Epithelial cell of esophagus (primary cell): ENCODE measurements at places on chromosomes 1 and 21.

GRCh38 chr1:112826217-112826944 is 111.2 kb upstream of the PPM1J start:
- no peak for DNase-seq

DNA sequence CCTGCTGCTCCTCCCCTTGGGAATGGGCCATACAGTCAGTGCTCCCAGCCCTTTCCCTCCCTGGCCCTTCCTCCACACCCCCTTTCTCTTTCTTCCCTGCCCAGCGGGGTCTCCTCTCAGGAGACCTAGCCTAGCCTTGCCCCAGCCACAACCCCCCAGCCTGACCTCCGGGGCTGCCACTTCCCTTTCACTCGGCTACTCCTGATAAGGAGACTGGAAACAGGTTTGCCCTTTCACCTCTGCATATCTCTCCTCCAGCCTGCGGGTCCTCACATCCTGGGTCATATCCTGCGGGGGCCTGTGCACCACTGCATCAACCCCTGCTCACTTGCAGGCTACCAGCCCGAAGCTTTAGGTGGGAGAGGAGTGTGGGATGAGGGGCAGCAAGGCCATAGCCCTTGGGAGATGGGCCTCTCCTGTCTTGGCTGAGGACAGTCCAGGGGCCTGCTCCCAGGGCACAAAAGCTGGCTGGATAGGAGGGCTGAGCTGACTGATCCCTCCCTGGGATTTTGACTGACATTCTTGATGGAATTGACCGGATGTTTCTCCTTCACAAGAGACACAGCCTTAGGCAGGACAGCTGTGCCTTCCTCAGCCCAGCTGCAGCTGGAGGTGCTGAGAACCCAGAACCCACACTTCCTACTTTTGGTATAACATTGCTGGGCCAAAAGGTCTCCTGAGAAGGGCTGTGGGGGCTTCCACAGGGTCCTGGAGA is 19.2 kb upstream of the ALX3 start:
- DNase-seq: no peak

DNA sequence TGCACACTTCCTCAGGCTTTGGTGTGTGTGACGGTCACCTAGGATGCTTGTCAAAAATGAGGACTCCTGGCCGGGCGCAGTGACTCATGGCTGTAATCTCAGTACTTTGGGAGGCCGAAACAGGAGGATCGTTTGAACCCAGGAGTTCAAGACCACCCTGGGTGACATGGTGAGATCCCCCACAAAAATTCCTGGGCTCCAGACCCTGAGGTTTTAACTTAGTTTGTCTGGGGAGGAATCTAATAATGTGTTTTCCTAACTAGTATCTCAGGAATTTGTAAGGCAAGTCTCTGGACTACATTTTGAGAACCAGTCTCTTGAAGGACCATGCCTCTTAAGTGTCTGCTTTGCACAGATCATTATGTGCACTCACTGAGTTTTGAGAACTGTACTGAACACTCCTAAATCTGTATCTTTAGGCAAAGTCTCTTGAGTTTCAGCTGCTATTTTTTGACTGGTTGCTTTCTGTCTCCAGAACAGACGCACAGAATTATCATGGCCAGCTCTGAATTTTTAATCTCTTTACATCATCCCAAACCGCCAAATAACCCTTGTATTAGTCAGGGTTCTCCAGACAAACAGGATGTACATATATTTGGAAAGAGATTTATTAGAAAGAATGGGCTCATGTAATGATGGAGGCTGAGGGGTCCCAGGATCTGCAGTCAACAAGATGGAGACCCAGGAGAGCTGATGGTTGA is 45.5 kb upstream of the VANGL1 start:
- DNase-seq: peak; percentile 39

- peak; percentile 47 for DNase-seq
Observed at GRCh38 chr21:42315296-42315891, at the start of gene TFF3. TSS of gene TFF3 (minus strand) at chr21:42315409. CDS start at chr21:42315374, 35 bp downstream.

DNA sequence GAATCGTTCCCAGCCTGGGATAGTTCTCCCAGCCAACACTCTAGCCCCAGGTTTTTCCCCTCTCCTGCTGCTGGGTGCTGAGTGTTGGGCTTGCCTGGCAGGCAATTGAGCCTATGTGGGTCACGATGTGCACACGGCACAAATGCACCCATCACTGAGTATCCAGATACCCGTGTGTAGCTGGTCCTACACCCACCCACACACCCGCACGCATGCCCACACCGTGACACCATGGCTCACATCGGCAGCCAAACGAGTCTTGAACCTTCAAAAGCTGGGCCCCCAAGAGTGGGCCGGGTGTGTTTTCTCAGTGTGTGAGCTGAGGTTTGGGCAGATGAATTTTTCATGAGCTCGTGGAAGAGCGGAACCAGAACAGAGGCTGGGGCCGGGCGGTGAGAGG is 188.5 kb downstream of the GRIK3 start:
- DNase-seq: no peak

DNA sequence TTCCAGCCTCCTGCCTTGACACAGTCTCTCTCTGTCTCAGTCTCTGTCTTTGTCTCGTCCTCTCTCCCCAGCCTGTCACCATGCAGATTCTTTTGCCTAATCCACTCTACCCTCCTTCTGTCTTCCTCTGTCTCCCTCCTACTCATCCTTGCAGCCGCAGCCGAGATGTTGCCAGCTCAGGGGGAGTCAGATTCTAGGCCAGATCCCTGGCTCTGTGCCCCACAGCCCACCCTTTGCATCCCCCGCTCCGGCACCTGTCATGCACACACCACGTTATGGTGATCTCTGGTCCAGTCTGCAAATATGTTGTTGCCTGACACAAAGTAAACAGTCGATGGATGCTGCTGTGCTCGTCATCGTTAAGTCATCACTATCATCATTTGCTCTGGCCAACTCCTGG is 35.5 kb upstream of the IGSF21 start:
- DNase-seq: no peak

GRCh38 chr1:222390181-222390580 is 157.7 kb downstream of the HHIPL2 start:
- no peak for DNase-seq

GRCh38 chr1:212958175-212958574 is 7.8 kb downstream of the VASH2 start:
- DNase-seq: no peak

DNA sequence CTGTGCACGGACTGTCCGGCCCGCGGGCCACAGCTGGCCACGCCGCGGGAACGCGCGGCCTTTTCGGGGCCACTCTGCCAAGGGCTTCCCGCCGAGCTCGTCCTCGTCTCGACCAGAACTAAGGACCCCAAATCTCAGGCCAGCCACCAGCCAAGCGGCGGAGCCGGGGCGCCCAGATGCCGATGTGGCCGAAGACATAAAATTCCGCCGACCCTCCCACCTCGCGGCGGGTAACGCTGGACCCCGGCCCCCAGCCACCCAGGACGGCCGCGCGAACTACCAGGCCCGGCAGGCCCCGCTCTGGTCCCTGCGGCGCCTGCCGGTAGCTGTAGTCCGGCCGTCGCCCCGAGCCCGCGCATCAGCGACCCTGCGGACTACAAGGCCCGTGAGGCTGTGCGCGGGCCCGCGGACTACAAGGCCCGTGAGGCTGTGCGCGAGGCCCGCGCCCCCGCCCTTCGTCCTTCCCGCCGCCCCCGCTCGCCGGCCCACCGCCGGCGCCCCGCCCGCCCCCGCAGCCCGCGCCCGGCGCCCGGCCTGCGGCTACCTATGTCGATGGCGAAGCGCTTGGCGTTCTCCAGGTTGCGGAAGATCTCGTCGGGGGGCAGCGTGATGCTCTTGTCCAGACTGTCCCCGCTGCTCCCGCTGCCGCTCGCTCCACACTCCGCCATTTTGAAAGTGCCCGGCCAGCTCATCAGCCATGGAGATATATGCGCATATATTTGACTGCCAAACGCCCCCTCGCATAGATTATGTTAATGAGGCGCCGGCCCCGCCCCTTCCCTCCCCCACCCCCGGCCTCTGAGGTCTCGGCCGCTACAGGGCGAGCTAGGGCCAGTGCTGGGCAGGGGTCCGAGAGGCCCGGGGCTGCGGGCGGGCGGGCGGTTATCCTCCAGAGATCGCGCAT is at the start of gene PANK4:
Gene PANK4, minus strand, starts transcription at position 677 of the 904 bp plus-strand sequence. Its CDS starts 9 bp downstream, at position 668.
- DNase-seq: peak; percentile 98

DNA sequence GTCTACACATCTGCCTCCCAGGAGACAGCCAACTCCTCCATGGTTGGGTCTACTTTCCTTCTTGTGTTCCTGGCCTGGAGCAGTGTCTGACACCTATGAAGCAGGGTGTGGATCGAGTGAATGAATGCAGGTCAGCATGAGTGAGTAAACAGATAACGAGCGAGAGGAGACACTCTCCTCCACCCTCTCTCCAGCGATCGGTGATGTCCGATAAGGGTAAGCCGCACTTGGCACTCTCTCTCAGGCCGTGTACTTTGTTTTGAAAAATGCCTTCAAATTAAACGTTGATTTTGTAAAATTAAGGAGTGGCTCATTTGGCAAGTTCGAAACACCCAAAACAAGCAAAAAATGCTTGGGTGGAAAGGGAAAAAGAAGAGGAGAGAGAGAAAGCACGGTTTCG is 43.8 kb upstream of the DMRTB1 start:
- no peak for DNase-seq

DNA sequence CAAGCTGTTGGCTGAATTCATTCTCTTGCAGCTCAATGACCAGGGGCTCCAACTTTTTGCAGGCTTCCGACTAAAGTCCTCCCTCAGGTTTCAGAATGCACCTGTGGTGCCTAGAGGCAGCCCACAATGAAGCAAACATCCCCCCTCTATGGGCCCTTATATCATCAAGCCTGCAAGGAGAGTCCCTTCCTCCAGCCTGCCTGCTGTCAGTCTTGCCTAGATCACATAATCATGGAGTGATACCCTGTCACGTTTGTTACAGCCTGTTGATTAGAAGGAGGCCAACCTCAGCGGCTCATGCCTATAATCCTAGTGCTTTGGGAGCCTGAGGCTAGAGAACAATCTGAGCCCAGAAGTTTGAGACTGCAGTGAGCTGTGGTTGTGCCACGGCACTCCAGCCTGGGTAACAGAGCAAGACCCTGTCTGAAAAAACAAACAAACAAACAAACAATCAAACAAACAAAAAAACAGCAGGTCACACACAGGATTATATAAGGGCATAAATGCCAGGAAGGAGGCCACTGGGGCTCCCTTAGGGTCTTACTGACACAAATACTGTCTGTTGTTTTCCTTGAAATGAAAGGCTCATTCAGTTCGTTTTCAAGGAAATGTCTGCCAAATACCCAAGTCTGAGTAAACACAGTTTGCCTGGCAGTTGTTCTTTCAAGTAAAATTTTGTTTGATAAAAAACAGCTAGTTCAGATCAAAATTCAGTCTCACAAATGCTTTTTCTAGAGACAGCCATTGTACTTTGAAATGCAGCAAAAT is 4.7 kb upstream of the SPRR3 start:
- DNase-seq: no peak

GRCh38 chr1:11337580-11338073 is 64.6 kb downstream of the UBIAD1 start:
- peak; percentile 42 for DNase-seq

DNA sequence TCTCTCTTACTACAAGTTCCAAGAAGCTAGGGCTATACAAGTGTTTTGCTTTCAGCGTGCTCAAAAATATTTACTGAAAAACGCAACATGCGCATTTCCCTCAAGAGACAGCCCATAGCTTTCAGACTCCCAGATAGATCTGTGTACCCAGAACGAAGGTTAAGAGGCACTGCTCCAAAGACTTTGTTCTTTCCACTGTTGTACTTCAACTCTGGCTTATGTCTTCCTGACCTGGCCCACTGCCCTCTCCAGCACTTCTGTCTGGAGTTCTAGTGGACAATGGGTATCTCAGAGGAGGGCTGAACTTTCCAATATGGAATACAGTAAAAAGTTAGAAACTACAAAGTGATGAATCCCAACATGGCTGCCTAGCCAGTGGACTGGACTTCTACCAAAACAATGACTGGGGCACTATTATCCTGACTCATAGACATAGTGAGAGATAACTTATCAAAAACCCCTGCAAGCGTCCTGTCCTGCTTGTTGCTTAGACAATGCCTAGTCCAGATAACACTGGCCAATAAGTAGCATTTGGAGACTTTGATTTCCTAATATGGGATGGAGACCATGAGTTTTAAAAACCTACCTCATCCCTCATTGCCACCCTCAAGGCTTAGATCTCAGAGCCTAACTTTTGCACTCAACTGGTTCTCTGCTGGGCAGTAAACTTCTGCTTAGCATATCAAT is 8.8 kb upstream of the ADAR start:
- DNase-seq: no peak
